ENCODE measurements at places on chromosomes 1 and 21.

GRCh38 chr1:27395441-27396195 is 3.2 kb downstream of the GPR3 start:
- peak; percentile 66 for DNase-seq

GRCh38 chr1:66978201-66978600 is 53.4 kb downstream of the MIER1 start:
- no peak for DNase-seq

- no peak for DNase-seq
Measured at GRCh38 chr1:110513511-110513910, 5.5 kb downstream of the KCNA10 start.

GRCh38 chr21:39818557-39818956 is 48.7 kb upstream of the PCP4 start:
- no peak for DNase-seq

GRCh38 chr1:155206891-155207805 is 549 bp downstream of the THBS3 start:
- DNase-seq, result peak; percentile 85

GRCh38 chr1:219405531-219406331 is 207.2 kb downstream of the ZC3H11B start:
- DNase-seq, result no peak

DNA sequence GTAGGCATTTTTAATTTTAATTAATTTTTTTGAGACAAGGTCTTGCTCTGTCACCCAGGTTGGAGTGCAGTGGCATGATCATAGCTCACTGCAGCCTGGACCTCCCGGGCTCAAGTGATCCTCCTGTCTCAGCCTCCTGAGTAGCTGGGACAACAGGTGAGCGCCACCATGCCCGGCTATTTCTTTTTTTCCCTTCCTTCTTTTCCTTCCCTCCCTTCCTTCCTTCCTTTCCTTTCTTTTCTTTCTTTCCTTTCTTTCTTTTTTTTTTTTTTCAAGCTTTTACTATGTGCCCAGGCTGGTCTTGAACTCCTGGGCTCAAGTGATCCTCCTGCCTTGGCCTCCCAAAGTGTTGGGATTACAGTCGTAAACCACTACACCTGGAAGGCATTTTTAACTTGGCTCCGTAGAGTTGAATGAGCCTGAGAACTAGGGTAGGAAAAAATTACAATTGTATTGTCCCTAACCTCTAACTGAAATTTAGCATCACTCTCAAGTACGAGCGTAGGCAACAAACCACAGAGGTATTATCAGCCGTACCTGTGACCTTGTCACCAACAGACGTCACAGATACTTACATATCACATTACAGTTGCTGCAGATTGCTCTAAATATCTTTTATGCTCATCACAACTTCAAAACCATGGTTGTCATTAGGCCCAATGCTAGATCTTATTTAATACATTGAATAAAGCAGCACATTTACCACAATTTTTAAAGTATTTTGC is 8.0 kb downstream of the RUNX3 start:
- DNase-seq, result no peak

GRCh38 chr1:202160377-202160940 is at the start of gene PTPN7:
TSS of gene PTPN7 (minus strand) at chr1:202160602. CDS start at chr1:202159402, 1,200 bp downstream.
- DNase-seq, result no peak

DNA sequence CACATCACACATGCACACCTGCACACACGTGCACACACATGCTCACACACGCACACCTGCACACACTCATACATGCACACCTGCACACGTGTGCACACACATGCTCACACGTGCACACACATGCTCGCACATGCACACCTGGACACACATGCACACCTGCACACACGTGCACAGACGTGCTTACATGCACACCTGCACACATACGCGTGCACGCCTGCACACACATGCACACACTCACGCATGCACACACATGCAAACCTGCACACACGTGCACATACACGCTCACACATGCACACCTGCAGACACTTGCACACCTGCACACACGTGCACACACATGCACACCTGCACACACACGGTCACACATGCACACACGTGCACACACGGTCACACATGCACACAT is 32.6 kb downstream of the CFAP74 start:
- no peak for DNase-seq
